Activated T-helper 17 cell treated with anti-CD3 and anti-CD28 coated beads, Interleukin-2, amount 50 U/mL, for 72 hours (primary cell): ENCODE measurements at places on chromosomes 16 and 17. TPM values are rescaled to one million over a fixed set of nuclear protein-coding genes. Genes with fewer than 3 reads are reported as not detected.

KRTAP9-8 gene
- not detected for total RNA-seq

DNA sequence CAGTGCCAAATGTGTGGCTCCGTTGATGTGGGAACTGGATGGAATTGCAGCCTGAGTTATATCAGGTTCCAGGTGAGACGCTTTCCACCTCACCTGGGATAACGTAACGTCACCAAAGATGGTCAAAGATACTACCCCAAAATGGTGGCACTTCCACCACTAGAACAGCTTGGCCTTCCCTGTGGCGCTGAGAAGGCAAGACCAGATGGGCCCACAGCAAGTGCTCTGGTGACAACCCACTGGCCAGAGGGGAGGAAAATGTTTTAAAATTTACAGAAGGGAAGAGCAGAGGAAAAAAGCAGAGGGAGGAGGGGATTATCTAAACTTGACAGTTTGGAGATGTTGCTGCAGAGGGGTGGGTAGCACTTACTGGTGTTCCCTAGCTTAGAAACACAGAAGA lies 7.5 kb upstream of the ITGA2B start:
- ATAC-seq, result no peak

DNA sequence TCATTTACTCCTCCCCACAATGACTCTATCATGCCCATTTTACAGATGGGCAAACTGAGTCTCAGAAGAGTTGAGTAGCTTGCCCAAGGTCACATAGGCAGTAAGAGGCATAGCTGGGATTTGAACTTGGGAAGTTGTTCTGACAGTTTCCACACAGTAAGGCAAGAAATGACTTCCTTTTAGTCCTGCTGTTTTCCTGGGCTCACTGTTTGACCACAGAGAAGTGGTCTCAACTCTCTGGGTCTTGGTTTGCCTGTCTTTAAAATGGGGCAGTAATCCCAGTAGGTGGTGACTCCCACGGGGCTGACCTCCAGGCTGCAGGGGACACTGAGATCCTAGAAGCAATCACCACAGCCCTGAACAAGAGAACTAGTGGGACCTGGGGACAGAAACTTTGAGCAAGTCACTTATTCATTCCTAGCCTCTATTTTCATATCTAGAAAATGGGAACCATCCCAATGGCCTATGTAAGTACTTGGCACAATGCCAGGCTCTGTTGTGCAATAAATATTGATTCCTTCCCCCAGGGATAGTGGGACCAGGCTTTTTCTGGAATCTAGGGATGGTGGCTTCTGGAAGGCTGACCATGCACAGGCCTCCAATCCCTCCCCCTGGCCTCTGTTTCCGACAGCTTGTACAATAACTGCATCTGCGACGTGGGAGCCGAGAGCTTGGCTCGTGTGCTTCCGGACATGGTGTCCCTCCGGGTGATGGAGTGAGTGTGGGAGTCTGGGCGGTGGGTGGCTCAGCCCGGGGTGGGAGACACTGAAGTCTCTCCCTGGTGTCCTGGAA lies 20.5 kb downstream of the DEXI start:
- no peak for ATAC-seq

GRCh38 chr17:7423679-7424078 lies 1.7 kb upstream of the SPEM2 start:
- ATAC-seq, result no peak
